ENCODE measurements at places on chromosomes 7 and 10.

- no peak for DNase-seq
Measured at GRCh38 chr7:21108182-21108581, 319.7 kb upstream of the SP4 start.

GRCh38 chr7:154736389-154736788, 266.5 kb downstream of the PAXIP1 start:
- no peak for DNase-seq

DNA sequence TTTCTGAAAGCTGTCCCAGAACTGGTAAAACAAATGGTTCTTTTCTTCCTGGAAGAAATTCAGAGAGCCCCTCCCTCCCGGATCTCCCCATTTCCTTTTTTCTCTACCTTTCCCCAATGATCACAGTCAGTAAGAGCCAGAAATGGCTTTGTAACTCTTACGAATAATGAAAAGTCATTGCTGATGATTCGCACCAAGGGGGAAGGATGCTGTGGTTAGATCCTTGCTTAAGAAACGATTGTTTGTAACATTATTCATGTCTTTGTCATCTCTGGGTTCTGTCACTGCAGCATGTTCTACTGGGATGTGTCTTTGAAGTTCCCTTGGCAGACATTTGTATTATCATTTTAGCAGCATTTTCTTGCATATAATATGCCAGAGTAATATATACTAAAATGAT, 138.9 kb downstream of the CACNB2 start:
- DNase-seq: no peak

DNA sequence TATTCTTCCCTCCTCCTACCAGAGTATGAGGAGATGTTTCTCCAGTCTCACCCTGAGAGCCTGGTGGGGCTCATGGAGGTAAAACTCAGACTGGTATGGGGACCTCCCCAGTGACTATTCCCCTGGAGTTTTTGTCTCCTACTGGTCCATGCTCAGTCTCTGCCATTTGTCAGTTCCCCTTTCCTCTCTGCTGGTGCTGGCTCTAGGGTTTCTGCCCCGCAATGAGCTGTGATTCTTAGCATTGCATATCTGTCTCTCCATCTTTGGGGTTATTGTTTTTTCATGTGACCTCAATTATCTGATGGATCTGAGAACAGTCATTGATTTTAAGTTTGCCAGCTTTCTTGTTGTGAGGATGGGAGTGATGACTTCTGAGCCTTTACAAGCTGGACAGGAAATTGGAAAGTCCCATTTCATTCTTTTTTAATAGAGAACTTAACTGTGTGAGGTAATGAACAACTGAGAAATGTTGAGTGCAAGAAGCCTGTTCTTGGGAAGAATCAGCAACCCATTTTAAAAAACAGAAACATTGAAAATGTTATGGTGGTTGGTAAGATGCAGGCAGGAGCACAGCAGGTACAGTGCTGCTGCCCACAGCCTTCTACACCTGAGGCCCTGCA, 26.9 kb downstream of the NACAD start:
- no peak for DNase-seq

DNA sequence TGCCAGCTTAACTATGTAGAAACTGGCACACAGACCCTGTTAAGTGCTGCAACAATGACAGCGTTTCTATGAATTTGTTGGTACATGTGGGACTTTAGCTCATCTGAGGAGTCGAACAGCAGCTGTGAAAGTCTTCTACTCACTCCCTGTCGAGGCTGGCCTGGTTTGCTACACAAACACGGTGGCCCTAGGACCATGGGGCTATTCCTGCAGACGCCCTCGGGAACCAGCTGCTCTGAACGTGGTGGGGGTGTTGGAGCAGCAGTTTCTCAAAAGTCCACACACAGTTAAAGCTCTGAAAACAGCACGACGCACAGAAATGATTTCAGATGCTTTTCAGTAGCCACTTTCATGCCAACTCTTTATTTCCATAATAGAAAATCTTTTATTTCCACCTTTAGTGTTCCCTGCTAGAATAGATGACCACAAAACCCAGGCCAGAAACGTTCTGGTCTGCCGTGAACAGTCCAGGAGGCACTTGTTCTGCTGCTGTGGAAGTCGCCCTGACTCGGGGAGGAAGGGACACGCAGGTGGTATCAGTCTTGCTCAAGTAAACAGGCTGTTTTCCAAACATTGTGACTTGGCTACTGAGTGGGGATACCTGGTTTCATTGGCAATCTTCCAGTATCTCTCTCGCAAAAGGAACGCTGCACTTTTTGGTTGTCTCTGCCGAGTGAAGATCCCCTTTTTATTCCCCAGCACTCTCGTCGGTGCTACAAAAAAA, 21.5 kb downstream of the GUSB start:
- DNase-seq: no peak
